ENCODE measurements at places on chromosomes 4 and X. TPM values are rescaled to one million over a fixed set of nuclear protein-coding genes. Genes with fewer than 3 reads are reported as not detected.

The SPANXA2 gene
- total RNA-seq = not detected

The EFHC2 gene
- not detected for total RNA-seq

The PFKFB1 gene
- 0.35 TPM for total RNA-seq

The MAGEB17 gene
- total RNA-seq = not detected

The RAB33A gene
- total RNA-seq = not detected

The CD40LG gene
- total RNA-seq = not detected

The TMPRSS11B gene
- not detected for total RNA-seq

The SHROOM4 gene
- not detected for total RNA-seq

The PHKA1 gene
- total RNA-seq = 24.7 TPM

The HS6ST2 gene
- 39.1 TPM for total RNA-seq

The PRDM5 gene
- 10.0 TPM for total RNA-seq

The ABLIM2 gene
- total RNA-seq = 2.3 TPM

The METAP1 gene
- 60.8 TPM for total RNA-seq

The SNX25 gene
- 12.5 TPM for total RNA-seq

The TLR10 gene
- not detected for total RNA-seq

The AFAP1 gene
- 29.8 TPM for total RNA-seq

The TMEM128 gene
- total RNA-seq = 12.8 TPM

The SSX2 gene
- total RNA-seq = not detected

The ATP2B3 gene
- total RNA-seq = not detected

The FAM149A gene
- 0.46 TPM for total RNA-seq

The MAGEA3 gene
- total RNA-seq = not detected
